ENCODE measurements at places on chromosomes 6 and 20. TPM values are rescaled to one million over a fixed set of nuclear protein-coding genes. Genes with fewer than 3 reads are reported as not detected.

The CCM2L gene
- 2.0 TPM for total RNA-seq

The MDFI gene
- 11.7 TPM for total RNA-seq

The TNXB gene
- 2.5 TPM for total RNA-seq

The HSPA12B gene
- total RNA-seq: 1.7 TPM

The BPIFB2 gene
- total RNA-seq: 0.31 TPM

The MUC21 gene
- total RNA-seq: not detected

The SRSF6 gene
- 33.7 TPM for total RNA-seq

The C6orf132 gene
- total RNA-seq: not detected

The BFSP1 gene
- 0.31 TPM for total RNA-seq

The TGM2 gene
- total RNA-seq: 3.7 TPM

The GLP1R gene
- not detected for total RNA-seq

All from occipital lobe (tissue), 3 donors.